IMR-90 (cell line): ENCODE measurements at places on chromosomes 1 and 21. TPM values are rescaled to one million over a fixed set of nuclear protein-coding genes. Genes with fewer than 3 reads are reported as not detected.

FCN3 gene
- not detected in 2 replicates for total RNA-seq

BCL2L15 gene
- under 0.01 TPM in 2 replicates for total RNA-seq

OR6K3 gene
- not detected in 2 replicates for total RNA-seq

DDAH1 gene
- total RNA-seq: 94.5 and 108 TPM in 2 replicates

DIO1 gene
- total RNA-seq: not detected in 2 replicates

MAP3K21 gene
- 0.18 and 0.28 TPM in 2 replicates for total RNA-seq

OR2L5 gene
- total RNA-seq: not detected in 2 replicates

CD84 gene
- not detected in 2 replicates for total RNA-seq

SLC25A44 gene
- 12.7 and 12.8 TPM in 2 replicates for total RNA-seq

PGD gene
- total RNA-seq: 187 and 216 TPM in 2 replicates

BNIPL gene
- under 0.01 TPM in 1 of 2 replicates, not detected in the other for total RNA-seq

CHIA gene
- total RNA-seq: not detected in 2 replicates

ZFP69B gene
- 6.8 and 8.1 TPM in 2 replicates for total RNA-seq

SYT11 gene
- total RNA-seq: 37.8 and 43.7 TPM in 2 replicates

NECTIN4 gene
- total RNA-seq: under 0.01 and 0.18 TPM in 2 replicates

NMNAT2 gene
- 0.36 and 0.56 TPM in 2 replicates for total RNA-seq

FHAD1 gene
- total RNA-seq: not detected in 2 replicates
